ENCODE measurements at places on chromosomes 1 and 21.

DNA sequence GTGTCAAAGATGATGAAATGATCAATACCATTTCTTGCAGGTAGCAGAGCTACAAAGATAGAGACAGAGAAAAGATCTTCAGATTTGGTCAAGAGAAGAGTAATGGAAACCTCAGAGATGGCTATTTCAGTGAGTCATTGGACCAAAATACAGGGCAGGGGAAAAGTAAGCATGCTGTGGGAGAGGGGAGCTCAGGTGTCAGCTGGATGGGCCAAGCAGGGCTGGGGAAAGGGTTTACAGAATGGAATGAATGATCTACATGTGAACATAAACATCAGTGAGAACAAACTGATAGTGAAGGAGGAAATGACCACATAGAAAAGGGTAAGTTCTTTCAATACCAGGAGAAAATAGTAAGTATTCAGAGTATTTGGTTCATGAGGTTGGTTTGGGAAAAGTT, 61.4 kb upstream of the CNN3 start:
- no peak for DNase-seq

DNA sequence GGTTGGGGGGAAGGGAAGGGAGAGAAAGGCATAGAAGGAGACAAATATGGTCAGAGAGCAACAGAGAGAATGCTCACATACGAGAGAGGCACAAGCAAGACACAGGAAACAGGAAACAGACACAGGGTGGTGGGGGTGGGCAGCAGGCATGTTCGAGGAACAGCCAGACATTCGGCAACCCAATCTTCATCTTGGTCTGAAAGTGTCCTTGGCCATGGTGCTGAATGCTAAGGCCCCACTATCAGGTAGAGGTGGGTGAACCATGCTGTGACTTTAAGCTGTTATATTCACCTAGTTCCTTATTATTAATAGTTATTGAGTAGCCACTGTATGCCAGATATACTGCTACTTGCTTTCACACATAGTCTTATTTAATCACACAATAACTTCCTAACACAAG, 109.2 kb downstream of the DDX20 start:
- DNase-seq: no peak

GRCh38 chr1:236035681-236036101, 29.2 kb downstream of the NID1 start:
- DNase-seq: no peak

- no peak for DNase-seq
Measured at GRCh38 chr1:201584471-201585092, 45.7 kb downstream of the NAV1 start.

DNA sequence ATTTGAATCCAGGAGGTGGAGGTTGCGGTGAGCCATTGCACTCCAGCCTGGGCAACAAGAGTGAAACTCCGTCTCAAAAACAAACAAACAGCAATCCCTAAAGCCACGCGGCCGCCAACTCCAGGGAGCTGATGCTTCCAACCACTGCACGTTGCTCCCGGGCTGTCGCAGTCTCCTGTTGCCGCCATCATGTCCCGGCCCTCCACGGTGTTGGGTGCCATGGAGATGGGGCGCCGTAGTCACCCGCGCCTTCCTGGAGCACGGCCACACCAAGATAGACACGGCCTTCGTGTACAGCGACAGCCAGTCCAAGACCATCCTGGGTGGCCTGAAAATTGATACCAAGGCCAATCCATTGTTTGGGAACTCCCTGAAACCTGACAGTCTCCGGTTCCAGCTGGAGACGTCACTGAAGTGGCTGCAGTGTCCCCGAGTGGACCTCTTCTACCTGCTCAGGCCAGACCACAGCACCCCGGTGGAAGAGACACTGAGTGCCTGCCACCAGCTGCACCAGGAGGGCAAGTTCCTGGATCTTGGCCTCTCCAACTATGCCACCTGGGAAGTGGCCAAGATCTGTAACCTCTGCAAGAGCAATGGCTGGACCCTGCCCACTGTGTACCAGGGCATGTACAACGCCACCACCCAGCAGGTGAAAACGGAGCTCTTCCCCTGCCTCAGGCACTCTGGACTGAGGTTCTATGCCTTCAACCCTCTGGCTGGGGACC, 32.6 kb downstream of the SLC16A1 start:
- DNase-seq: no peak

DNA sequence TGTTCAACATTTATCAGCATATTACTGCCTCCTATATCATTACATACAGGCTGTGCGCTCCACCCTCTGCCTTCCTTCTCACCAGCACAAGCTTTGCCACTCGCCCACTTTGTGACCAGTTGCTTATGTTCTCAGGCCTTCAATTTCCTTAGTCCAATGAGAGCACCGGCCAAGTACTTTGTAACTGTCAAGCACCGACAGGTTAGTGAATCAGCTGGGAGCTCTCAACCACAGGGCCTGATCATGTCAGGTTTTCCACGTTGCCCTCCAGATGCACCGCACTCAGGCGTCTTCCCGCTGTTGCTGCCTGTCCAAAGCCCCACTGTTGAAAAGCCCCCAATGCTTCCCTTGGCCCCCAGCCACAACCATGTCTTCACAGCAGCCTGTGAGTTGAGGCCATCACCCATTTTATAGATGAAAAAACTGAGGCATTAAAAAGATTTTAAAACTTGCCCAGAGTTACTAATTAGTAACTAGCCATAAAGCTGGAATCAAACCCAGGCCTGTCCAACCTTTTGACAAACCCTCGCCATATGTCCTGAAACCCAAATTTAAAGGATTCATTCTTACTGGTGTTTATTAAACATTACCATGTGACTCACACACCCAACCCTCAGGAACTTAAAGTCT, 3.4 kb upstream of the KCNN3 start:
- no peak for DNase-seq
